Endothelial cell (in vitro differentiated cells): ENCODE measurements at places on chromosomes 2 and 18. TPM values are rescaled to one million over a fixed set of nuclear protein-coding genes. Genes with fewer than 3 reads are reported as not detected.

Gene HRH4
- total RNA-seq, result not detected

- no peak for DNase-seq
Measured at GRCh38 chr2:14554849-14555545, 77.5 kb upstream of the LRATD1 start.

Gene PROKR1
- 0.38 TPM for total RNA-seq

GRCh38 chr18:23059541-23060465 lies 75.5 kb upstream of the CABLES1 start:
- no peak for DNase-seq

GRCh38 chr18:38790303-38790702 lies 1224.7 kb upstream of the CELF4 start:
- peak; percentile 9 for DNase-seq
